ENCODE measurements at places on chromosomes 6 and 20. TPM values are rescaled to one million over a fixed set of nuclear protein-coding genes. Genes with fewer than 3 reads are reported as not detected.

Gene CST4
- not detected for total RNA-seq

Gene NRSN1
- not detected for total RNA-seq

Gene SAMD5
- total RNA-seq: not detected

DNA sequence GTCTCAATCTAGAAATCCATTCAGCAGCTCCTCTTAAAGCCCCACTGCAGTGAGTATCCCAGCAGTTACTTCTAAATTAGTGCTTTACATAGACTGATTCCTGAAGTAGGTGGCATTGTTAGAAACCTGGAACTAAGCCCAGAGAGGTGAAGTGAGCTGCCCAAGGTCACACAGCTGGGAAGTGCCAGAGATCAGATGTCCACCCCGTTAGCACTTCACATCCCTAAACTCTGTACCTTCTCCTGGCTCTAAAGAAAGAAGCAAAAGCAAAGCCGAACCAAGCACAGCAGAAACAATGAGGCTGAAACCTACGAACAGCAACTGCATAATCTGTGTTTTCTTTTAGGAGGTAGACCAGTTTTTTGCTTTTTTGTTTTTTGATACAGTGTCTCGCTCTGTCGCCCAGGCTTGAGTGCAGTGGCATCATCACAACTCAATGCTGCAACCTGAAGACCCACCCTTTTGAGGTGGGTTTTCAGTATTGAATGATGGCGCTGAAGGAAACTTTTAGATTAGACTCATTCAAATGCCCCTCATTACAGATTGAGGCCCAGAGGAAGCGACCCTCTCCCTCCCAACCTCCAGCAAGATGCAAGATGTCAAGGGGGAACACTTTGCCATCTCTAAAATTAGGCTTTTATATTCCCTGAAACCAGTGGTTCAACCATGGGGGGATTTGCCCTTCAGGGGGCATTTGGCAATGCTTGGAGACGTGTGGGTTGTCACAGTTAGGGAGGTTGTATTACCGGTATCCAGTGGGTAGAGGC, 3.2 kb upstream of the ZMYND8 start:
- peaks cover 3% of the 10 kb centered on the region for H3K27me3 ChIP-seq
- peaks cover 8% of the 10 kb centered on the region for H3K36me3 ChIP-seq
- H3K4me3 ChIP-seq: no peak overlapping the region
- peak overlapping the region; percentile 1 for H3K27ac ChIP-seq
- no peak for DNase-seq
- peaks cover 29% of the 10 kb centered on the region for H3K4me1 ChIP-seq

- H3K36me3 ChIP-seq: peaks cover 63% of the 10 kb centered on the region
- H3K4me3 ChIP-seq: peak overlapping the region; percentile 93
- DNase-seq: no peak
- H3K4me1 ChIP-seq: peaks cover 49% of the 10 kb centered on the region
- H3K27me3 ChIP-seq: peaks cover 2% of the 10 kb centered on the region
Observed at GRCh38 chr20:64076061-64076997, 3.0 kb downstream of the RGS19 start.
